ENCODE measurements at places on chromosomes 2 and 18.

GRCh38 chr2:53778536-53779162 lies 8.1 kb downstream of the ASB3 start:
- no peak for DNase-seq

GRCh38 chr2:72094701-72095100 lies 53.0 kb downstream of the CYP26B1 start:
- DNase-seq, result no peak

DNA sequence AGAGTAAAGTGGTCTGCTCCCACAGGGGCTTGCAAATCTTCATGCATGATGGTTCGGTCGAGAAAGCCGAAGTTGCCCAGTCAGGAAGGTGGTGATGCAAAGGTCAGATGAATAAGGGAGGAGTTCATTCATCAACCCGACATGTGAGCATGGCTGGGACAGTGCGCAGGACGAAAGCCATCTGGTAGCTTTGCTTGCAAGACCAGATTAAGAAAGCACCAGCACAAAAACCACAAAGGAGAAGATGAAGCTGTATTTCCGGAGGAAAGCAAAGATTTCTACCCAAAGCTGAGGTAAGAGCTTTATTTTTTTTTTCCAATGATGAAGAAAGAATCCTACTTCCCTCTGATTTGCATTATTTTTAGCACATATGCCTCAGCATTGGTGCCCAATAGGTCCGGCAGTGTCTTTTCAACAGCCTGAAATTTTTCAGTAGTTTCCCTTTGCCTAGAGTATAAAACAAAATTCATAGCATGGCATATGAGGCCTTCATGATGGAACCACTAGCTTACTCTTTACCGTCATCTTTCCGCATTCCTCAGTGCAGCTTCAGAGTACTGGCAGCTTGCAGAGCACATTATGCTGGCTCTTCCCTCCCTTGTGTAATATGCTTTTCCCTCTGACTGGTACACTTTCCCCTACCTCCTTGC lies 112.0 kb upstream of the THOC1 start:
- DNase-seq, result no peak

- no peak for DNase-seq
Measured at GRCh38 chr2:95346738-95347671, 49.9 kb downstream of the KCNIP3 start.

DNA sequence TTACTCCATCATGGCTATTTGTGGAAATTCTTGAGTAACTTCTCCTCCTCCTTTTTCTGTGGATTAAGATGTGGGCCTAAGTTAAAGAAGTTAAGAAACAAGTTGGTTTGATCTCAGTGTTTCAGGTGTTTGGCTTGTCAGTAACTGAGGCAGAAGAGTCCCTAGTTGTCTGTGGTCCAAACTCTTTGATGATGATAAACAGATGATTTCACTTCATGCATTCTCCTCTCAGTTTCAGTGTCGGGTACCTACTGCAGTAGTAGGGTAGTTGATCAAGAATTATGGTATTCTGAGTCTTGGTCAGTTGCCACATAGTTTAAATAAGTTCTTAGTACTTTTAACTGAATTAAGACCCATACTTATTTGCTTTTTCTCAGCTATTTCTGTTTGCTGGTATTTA lies 85.6 kb downstream of the NCOA1 start:
- no peak for DNase-seq

DNA sequence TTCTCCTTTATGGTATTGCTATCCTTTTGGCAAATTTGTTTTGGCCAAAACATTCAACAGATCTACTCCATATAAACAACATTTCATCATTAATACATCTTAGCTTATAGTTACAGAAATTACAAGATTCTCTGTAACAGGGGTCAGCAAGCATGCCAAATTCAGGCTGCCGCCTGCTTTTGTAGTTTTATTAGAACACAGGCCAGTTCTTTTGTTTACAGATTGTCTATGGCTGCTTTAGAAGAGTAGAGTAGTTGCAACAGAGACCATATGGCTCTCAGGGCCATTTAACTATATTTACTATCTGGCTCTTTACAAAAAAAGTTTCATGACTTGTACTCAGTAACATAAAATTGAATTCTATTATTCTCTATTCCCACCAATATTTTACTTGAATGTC lies 53.9 kb downstream of the LNPK start:
- DNase-seq, result no peak

- no peak for DNase-seq
Measured at GRCh38 chr2:238488347-238488826, 61.7 kb downstream of the ASB1 start.

GRCh38 chr2:203997980-203998809 lies 61.6 kb downstream of the ICOS start:
- no peak for DNase-seq

DNA sequence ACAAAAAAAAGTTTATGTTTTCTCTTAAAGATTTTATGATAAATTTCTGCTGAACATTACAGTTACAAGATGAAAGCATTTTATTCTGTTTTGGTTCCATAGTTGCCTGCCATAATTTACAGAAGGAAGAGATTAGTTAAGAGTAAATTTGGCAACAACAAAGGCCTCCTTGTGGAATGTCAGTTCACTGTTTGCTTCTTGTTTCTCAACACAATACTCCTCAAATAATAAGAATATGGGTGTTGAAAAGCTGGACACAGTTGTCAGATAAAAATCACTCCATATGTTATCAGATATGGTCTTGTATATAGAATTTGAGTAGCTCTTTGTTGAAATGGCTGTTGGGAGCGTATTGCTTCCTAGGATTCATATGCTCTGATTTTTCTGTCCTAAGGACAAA lies 359.5 kb downstream of the CPS1 start:
- no peak for DNase-seq

- no peak for DNase-seq
Measured at GRCh38 chr2:241417626-241418025, 61.5 kb downstream of the FARP2 start.

DNA sequence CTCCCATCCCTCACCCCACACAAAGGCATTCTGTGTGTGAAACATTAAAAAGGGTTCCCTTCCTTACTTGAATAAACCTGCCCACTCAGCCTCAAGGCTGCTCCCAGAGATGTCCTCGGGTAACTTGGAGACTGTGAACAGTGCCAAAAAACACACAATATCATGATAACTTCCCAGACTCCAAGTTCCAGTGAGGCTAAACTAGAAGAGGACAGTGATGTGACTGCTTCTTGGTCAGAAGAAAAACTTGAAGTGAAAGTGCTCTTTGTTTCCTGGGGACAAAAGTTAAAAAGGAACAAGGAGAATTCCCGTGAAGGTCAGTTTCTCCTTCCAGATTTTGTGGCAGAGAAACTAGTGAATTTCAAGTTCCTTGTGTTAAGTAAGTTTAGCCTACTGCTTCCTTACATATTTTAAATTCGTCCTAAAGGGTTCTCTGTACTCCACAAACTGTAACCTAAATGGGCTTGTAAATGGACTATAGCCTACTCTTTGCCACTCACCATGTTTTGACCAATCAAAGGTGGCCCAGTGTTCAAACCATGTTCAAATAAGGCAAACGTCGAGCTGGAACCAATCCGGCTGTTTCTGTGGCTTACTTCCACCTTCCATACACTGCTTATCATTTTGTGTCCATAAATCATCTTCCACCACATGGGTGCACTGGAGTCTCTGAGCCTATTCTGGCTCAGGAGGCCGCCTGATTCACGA lies 20.4 kb downstream of the TPRKB start:
- DNase-seq, result no peak

DNA sequence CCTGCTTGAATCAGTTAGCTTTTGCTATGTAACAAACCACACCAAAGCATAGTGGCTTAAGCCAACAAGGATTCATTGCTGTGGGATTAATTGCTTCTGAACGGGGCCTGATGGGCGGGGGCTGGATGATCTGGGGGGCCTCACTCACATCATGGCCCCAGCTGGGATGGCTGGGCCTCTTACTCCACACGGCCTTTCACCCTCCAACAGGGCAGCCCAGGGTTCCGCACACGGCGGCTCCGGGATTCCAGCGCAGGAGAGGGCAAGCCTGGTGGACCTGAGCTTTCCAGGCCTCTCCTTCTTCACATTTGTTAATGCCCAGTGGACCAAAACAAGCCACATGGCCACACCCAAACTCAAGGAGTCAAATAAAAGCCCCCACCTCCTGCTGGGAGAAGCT lies 86.3 kb upstream of the PHLPP1 start:
- no peak for DNase-seq

GRCh38 chr18:52596748-52597435 lies 256.9 kb downstream of the DCC start:
- DNase-seq, result no peak

DNA sequence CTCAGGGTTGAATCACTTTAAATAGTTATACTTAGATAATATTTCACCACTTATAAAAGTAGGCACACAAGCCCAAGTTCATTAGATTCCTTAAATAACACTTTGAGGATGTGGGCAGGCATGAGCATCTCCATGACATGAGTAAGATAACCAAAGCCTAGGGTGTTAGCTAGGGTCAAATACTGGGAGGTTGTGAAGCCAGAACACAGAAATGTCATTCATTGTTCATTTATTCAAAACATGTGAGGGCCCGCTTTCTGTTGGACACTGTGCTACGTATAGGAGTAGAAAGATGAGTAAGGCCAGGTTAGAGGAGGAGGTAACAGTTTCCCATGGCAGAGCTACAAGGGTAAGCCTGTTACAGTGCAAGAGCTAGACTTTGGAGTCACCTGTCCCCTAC lies 93.5 kb upstream of the NEDD4L start:
- DNase-seq, result no peak
